NCI-H524 (cell line): ENCODE measurements at places on chromosomes 7 and 10.

DNA sequence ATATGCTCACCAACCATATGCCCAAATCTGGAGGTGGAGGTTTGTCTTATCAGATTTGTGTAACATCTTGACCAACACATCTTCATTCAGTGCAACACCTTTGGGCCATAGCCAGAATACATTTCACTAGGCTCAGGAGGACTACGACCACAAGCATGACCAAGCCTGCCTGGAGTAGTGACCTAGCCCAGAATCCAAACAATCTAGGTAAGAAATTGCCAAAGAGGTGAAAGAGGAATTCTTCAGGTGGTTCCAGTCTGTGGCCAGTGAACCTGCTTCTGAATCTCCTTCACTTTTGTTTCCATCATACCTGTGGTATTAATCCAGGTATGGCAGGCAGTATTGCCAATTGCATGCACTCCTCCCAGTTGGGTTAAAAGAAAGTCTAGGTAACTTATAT, 112.8 kb upstream of the RAB18 start:
- DNase-seq = no peak

DNA sequence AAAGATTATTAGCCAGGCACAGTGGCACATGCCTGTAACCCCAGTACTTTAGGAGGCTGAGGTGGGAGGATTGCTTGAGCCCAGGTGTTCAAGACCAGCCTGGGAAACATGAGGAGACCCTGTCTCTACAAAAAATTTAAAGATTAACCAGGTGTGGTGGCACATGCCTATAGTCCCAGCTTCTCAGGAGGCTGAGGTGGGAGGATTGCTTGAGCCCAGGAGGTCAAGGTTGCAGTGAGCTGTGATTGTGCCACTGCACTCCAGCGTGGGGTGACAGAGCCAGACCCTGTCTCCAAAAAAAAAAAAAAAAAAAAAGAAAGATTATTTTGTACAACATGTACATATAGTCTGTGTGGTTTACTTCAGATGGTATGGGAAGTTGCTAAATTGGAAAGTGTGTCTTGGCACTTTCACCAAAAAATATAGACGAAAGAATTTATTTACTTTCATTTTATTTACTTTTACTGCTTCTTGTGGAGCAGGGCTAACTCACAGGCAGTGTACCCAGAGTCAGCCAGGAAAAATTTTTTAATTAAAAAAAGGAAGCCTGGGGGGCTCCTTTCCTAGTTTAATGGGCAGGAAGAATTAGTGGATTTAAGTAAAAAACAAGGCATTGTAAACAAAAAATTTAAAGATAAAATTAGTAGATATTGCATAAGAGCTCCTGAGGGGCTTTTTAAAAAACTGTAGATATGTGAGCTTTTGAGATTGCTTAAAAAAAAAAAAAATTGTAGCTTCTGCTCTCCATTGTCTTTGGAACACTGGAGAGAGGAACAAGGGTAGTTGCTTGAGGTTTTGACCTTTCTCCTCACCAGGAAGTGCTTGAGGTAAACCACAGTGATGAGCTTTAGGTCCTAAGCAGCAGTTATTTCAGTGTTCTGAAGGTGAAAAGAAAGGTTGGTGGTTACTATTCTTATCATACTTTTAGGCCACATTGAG, 44.6 kb upstream of the VDAC2 start:
- DNase-seq = no peak

DNA sequence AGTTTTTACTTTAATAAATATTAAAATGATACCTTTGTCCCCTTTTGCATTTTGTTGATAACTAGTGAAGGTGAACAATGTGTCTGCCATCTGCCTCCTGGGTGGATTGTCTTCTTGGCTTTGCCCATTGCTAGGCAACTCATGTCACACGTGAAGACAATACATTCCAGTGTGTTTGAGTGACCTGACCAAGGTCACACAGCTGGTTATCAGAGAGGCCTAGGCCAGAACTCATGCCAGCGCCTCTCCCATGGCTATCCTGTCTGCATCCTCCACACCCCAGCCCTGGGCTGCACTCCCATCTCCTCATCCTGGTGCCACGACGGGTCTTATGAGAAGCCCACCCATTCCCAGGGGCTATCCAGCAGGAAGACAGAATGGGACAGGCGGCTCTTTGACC, 108.7 kb downstream of the PLCE1 start:
- DNase-seq = no peak

DNA sequence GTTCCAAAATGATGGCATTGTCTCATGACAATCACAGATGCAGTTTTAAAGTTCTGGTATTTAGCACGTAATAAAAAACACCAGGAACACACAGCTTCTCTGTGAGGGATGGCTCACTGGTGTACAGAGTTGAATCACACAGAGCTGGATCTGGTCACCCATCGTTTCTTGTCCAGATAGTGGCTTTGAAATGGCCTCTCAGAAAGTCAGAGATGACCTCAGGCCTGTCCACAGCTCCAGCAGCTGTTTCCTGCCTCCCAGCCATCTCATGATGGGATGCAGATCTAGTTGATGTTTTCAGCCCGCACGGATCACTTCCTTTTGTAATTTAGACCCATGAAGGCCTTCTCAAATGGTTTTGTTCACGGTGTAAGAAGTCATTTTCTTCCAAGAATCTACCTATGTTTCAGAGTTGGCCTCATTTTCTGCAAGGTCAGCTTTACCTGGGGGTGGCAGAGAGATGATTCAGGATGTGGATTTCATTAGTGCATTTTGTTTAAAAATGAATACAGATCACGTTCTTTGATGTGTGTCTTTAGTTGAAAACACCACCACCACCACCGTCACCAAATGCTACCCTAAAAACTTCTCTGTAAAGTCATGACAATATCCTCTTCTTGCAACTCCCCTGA, 166.2 kb downstream of the SNX10 start:
- DNase-seq = no peak

DNA sequence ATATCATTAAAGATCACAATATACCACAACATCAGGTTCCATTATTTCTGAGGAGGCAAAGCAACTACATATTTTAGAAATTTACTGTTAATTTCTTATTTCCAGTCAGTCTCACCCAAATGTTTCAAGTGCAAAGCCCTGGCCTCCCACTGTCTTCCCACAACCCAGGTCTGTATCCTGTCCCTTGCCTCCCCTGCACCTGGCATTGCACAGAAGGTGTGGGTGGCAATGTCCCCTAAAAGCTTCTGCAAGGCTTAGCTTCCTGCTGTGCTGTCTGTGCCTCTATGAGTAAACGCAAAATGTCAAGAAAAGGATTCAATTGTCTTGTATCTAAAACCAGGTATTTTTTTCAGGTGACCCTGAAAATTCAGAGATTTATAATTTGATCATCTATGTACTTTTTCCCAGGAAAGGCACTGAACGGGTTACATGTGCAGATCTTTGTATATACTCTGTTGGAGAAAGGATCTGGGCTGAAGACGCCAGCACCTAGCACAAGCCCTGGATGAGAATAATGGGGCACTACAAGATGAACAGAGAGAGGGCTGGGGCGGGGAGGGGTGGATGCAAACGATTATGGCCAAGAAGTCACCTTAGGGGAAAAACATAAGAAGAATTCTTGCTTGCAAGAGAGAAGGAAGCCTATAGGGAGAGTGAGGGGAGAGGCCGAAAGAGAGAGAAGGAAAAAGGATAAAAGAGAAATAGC, 3.1 kb upstream of the ANTXRL start:
- DNase-seq = no peak

GRCh38 chr7:27344471-27344870, 101.9 kb downstream of the EVX1 start:
- DNase-seq = no peak

DNA sequence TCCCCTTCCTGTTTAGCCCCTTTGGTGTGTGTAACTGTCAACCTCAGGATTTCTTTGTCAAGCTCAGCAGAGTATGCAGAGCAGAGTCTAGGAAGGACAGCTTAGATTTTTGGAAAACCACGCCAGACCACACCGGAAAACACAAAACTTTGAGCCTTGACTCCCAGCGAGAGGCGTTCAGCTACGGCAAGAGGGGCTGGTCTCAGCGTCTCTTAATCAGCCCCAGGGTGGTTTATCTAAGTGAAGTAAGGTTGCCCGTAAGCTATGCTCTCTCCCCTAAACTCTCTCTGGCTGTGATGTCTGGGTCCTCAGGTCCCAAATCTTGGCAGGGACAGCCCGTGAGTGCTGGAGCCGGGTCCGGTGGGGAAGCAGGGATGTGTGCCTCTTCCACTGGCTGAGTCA, 230.9 kb downstream of the KLF6 start:
- DNase-seq = no peak

DNA sequence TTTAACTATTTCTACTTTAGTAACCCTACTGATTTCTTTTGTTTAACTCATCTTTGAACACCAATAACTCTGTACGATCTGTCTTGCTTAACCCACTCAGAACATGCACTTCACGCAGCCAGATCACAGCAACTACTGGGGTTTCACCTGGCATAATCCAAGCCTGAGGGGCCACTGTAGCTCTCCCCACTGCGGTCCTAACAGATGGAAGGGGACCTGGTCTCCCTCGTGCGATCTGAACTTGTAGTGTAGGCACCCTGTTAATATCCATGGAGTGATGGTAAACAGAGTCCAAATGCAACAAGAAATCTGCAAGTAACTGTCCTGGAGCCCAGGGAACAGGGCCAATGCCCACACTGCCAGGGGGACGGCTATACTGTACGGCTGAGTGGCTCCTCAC, 45.5 kb downstream of the INSIG1 start:
- no peak for DNase-seq
